HS-27A (cell line): ENCODE measurements at places on chromosomes 7 and 10.

- no peak for DNase-seq
These were observed 235.0 kb downstream of the PAXIP1 start for GRCh38 chr7:154767821-154768415.

GRCh38 chr7:69992938-69993337 lies 394.7 kb downstream of the AUTS2 start:
- DNase-seq, result no peak

GRCh38 chr7:136064627-136065237 lies 87.6 kb upstream of the MTPN start:
- DNase-seq, result no peak

GRCh38 chr7:155804897-155805825 lies 7.1 kb downstream of the SHH start:
- DNase-seq, result no peak

- DNase-seq, result no peak
These were observed 448.1 kb downstream of the GATA3 start for GRCh38 chr10:8502573-8502972.

- no peak for DNase-seq
These were observed 410.8 kb downstream of the MDFIC start for GRCh38 chr7:115332691-115333090.

- no peak for DNase-seq
These were observed 45.9 kb upstream of the DRGX start for GRCh38 chr10:49441488-49442476.

GRCh38 chr10:505419-505818 lies 184.0 kb downstream of the DIP2C start:
- DNase-seq, result no peak

GRCh38 chr7:112021379-112022044 lies 184.7 kb downstream of the DOCK4 start:
- no peak for DNase-seq

DNA sequence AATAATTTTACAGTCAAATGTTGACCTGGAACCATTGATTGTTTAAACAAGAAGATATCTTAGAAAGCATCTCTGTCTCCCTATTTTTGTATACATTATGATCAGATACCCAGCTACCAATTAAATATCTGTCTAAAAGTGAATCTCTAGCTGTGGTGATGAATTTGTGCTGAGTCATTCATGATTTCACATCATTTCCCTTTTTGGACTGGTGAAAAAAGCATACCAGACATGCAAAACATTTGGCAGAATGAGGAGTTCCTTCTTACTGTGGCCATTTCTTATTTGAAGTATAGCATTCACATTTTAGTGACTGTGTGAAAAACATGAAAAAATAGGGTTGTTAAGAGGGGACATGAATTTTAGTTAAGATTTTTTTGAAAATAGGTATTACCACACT lies 98.0 kb upstream of the GATA3 start:
- no peak for DNase-seq

DNA sequence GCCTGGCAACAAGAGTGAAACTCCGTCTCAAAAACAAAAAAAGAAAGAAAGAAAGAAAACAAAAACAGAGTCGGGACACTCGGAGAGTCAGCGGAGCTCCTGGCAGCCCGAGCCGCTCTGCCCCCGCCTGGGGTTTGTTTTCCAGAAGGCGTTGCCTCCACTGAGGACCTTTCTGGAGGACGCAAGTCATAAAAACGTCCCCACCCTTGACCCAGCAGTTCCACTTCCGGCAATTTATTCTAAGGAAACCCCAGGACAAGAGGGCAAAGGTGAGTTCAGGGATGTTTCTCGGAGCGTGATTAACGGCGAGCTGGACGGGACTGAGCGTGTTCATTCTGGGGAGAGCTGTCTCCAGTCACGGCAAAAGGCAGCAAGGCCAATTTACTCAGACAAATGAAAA lies 27.0 kb upstream of the SUN1 start:
- no peak for DNase-seq

DNA sequence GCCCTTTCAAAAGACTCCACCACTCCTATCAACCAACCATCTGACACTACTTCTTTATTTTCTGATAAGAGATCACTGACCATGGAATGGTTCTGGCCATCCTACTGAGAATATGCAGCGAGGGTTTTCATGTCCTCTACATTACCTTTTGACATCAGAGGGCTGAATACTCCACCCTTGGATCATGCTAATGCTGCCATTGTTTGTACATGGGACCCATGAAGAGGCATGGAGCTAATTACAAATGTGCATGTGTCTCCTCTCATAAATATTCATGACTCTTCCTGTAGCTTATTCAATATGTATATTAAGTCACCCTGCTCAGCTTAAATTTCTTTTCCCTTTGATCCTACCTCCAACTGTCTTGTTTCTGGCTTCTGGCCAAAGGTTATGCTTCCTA lies 1065.8 kb upstream of the GHITM start:
- no peak for DNase-seq

- no peak for DNase-seq
These were observed 17.6 kb downstream of the SLC25A40 start for GRCh38 chr7:87858417-87859100.

- DNase-seq, result no peak
These were observed 135.5 kb upstream of the FRMD4A start for GRCh38 chr10:14466257-14466656.

DNA sequence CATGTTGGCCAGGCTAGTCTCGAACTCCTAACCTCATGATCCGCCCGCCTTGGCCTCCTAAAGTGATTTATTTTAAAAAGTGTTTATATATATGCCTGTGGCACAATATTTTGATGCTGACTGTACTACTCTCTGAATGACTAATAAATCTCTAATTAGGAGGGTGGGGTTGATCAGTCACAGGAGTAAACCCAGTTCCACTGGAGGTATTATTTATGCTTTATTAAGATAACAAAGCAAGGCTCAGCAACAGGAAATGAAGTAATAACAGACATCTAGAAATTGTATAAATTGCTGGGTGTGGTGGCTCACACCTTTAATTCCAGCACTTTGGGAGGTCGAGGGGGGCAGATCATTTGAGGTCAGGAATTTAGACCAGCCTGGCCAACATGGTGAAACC lies 26.0 kb upstream of the MCU start:
- DNase-seq, result no peak

DNA sequence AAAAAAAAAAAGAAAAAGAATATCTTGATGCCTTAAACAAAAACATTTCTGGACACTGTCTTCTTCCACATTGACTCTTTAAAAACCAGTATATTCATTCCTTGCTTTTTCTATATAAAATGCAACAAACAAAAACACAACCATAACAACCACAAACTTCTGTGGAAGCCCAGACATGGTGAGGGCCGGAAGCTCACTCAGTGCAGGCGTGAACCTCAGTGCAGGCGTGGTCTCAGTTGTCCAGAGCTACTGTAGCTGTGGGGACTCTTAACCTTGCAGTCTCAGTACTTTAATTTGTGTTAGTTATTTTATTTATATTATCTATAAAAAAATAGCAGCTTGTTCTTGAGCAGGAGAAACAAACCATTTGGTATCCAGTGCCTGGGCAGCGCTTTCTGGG lies 131.8 kb downstream of the DOCK1 start:
- DNase-seq, result no peak
